ENCODE measurements at places on chromosomes 2 and 18.

- DNase-seq, result no peak
Observed at GRCh38 chr2:109141006-109141600, 12.1 kb downstream of the SH3RF3 start.

GRCh38 chr2:40317046-40317445 is 134.8 kb downstream of the SLC8A1 start:
- DNase-seq, result peak; percentile 23

GRCh38 chr2:62415019-62415431 is 91.0 kb downstream of the TMEM17 start:
- no peak for DNase-seq

DNA sequence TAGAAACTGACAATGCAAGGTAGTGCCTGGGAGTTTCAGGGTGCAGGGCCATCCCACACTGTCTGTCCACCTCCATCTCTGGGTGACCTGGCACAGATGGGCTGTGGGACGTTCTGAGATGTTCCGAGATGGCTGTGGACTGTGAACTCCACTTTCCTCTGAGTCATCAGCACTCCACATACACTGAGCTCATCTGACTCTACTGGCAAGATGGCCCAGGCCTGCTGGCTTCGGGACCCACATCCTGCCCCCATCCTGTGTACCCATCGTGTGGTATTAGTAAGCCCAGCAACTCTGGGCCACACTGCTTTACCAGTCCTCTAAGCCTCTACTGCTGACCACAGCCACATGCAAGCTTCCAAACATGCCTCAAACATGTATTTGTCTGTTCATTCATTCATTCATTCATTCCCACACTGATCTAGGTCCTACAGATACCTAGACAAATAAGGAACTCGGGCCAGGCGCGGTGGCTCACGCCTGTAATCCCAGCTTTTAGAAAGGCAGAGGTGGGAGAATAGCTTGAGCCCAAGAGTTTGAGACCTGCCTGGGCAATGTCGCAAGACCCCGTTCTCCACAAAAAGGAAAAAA is 124.8 kb upstream of the CXCR4 start:
- DNase-seq, result no peak

DNA sequence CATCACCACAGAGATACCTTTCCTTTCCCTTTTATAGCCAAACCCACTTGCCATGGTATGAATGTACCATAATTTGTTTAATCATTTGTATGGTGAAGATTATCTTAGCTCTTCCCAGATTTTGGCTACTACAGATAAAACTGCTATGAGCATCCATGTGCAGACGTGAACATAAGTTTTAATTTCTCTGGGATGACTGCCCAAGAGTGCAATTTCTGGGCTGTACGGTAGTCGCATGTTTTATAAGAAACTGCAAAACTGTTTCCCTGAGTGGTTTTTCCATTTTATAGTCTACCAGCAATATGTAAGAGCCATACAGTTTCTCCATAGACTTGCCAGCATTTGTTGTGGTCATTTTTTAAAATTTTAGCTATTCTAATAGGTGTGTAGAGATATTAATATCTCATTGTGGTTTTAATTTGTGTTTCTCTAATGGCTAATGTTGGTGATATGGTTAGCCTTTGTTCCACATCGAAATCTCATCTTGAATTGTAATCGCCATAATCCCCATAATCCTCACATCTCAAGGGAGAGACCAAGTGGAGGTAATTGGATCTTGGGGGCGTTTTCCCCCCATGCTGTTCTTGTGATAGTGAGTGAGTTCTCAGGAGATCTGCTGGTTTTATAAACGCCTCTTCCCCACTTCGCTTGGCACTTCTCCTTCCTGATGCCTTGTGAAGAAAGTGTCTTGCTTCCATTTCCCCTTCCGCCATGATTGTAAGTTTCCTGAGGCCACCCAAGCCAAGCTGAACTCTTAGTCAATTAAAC is 628.5 kb upstream of the KLHL29 start:
- DNase-seq, result no peak

GRCh38 chr2:234851451-234851850 is 100.4 kb upstream of the SH3BP4 start:
- no peak for DNase-seq

Data from astrocyte of the spinal cord (primary cell).